ENCODE measurements at places on chromosomes 2 and 18. TPM values are rescaled to one million over a fixed set of nuclear protein-coding genes. Genes with fewer than 3 reads are reported as not detected.

SLC8A1 gene
- total RNA-seq, result 13.1 TPM

EFR3B gene
- 1.4 TPM for total RNA-seq

MOB4 gene
- 23.3 TPM for total RNA-seq

FSHR gene
- total RNA-seq, result not detected

ADRA2B gene
- total RNA-seq, result 0.09 TPM

IL1F10 gene
- total RNA-seq, result not detected

SLC11A1 gene
- 0.14 TPM for total RNA-seq

ASAP2 gene
- 15.1 TPM for total RNA-seq

REG3A gene
- not detected for total RNA-seq

LYG2 gene
- total RNA-seq, result not detected

SIX2 gene
- under 0.01 TPM for total RNA-seq

DCAF17 gene
- total RNA-seq, result 23.4 TPM

RESP18 gene
- not detected for total RNA-seq

FANCL gene
- 9.8 TPM for total RNA-seq

GALNT5 gene
- total RNA-seq, result 26.9 TPM

AQP12B gene
- total RNA-seq, result not detected

RNU2-63P gene
- total RNA-seq, result 325 TPM

SPC25 gene
- total RNA-seq, result 0.28 TPM

AKAIN1 gene
- total RNA-seq, result not detected

EFEMP1 gene
- 1,445 TPM for total RNA-seq

IL36B gene
- not detected for total RNA-seq

HES6 gene
- 0.92 TPM for total RNA-seq

SDC1 gene
- 16.8 TPM for total RNA-seq

CCDC121 gene
- 1.3 TPM for total RNA-seq

PROKR1 gene
- total RNA-seq, result not detected

SLC4A5 gene
- total RNA-seq, result 0.14 TPM

DUSP28 gene
- total RNA-seq, result 2.0 TPM

NABP1 gene
- 56.1 TPM for total RNA-seq

RAB10 gene
- total RNA-seq, result 96.7 TPM

PSMA8 gene
- not detected for total RNA-seq

MARCHF4 gene
- total RNA-seq, result 0.28 TPM

UBXN2A gene
- total RNA-seq, result 13.4 TPM

FAM110C gene
- total RNA-seq, result not detected

PDE1A gene
- total RNA-seq, result 42.4 TPM

TGFA gene
- total RNA-seq, result 0.28 TPM

SERPINB12 gene
- total RNA-seq, result not detected

ACMSD gene
- under 0.01 TPM for total RNA-seq

LBX2 gene
- total RNA-seq, result 2.9 TPM

TSPYL6 gene
- not detected for total RNA-seq

NEU4 gene
- not detected for total RNA-seq

TNFAIP6 gene
- 104 TPM for total RNA-seq

TEKT4 gene
- total RNA-seq, result not detected

GKN2 gene
- total RNA-seq, result not detected

TTR gene
- total RNA-seq, result not detected

BUB1 gene
- total RNA-seq, result 4.8 TPM

UGT1A5 gene
- total RNA-seq, result not detected

GYPC gene
- 125 TPM for total RNA-seq

DNAH7 gene
- total RNA-seq, result 0.28 TPM

All from smooth muscle cell of bladder (primary cell).